ENCODE measurements at places on chromosomes 11 and 22.

GRCh38 chr11:19375440-19375839, 134.7 kb upstream of the E2F8 start:
- no peak for DNase-seq

DNA sequence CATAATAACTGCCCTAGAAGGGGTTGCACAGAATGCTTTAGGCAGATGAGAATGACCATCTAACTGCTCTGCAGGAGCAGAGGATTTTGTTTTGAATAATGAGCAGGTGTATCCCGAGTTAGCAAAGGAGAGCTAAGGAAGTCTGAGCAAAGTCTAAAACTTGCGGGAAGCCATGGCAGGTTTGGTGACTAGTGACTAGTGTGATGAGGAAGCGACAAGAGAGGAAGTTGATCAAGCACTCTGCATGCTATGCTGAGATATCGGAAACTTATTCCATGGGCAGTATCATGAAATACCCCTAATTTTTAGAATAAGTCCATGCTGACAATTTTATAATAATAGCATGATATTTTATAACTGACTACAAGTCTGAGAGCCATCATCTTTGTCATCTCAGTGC, 12.9 kb downstream of the OLFML1 start:
- DNase-seq, result no peak

- no peak for DNase-seq
Measured at GRCh38 chr11:76169473-76169896, 36.8 kb downstream of the WNT11 start.

- DNase-seq, result no peak
Measured at GRCh38 chr11:114167771-114168448, 108.4 kb downstream of the ZBTB16 start.

DNA sequence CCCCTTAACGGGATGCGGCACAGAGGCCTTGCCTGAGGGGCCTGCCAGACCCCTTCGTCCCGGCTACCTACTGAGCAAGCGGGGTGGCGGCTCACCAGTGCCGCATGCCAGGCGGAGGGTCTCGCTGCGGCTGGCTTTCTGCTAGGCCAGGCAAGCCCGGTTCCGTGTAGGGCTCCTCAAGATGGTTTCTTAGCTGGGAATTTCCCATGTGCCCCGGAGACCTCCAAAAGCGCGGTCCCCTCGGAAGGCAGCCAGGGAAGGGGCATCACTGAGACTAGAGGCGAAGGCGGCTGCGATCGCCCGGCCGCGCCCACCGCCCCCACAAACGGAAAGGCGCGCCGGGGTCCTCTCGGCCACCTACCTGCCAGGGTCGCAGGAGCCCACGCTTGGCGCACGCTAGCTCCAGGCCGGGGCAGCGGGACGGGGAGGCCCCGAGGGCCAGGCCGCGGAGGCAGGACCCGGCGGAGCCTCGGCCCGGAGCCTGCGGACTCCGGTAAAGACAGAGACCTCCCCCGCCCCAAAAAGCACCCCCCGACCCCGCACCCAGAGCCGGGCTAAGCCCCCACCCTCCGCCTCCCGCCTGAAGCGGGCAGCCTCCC, 23.8 kb downstream of the MICAL3 start:
- DNase-seq, result peak; percentile 1

- DNase-seq, result no peak
Measured at GRCh38 chr11:12216671-12217374, 106.4 kb downstream of the MICAL2 start.

DNA sequence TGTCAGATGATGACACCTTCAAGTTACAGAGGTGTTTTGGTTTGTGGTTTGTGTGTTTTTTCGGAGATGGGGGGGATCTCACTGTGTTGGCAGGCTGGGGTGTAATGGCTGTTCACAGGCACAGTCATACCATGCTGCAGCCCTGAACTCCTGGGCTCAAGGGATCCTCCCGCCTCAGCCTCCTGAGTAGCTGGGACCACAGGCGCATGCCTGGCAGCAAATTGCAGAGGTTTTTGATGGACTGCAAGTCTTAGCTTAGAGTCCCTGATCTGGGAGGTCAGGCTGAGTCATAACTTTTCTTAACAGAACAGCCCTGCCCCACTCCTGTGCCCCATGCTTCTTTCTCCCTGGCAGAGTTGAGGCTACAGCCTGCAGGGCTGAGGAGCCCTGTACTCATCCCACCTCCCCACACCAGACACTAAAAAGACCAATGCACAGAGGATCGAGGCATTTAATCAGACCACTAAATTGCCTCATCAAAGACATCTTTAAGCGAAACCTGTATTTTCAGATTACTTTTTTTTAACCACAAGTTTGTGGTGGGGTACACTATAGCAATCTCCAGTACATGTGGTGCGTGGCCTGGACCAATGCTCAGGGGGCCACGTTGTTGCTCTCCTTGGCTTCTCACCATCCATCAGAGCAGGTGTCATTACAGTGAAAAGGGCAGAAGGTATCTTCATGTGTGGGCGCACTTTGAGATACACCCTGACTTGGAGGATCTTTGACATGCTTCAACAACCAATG, 17.1 kb upstream of the ADORA2A start:
- DNase-seq, result no peak

GRCh38 chr22:49892226-49892899, 25.9 kb downstream of the ALG12 start:
- no peak for DNase-seq

DNA sequence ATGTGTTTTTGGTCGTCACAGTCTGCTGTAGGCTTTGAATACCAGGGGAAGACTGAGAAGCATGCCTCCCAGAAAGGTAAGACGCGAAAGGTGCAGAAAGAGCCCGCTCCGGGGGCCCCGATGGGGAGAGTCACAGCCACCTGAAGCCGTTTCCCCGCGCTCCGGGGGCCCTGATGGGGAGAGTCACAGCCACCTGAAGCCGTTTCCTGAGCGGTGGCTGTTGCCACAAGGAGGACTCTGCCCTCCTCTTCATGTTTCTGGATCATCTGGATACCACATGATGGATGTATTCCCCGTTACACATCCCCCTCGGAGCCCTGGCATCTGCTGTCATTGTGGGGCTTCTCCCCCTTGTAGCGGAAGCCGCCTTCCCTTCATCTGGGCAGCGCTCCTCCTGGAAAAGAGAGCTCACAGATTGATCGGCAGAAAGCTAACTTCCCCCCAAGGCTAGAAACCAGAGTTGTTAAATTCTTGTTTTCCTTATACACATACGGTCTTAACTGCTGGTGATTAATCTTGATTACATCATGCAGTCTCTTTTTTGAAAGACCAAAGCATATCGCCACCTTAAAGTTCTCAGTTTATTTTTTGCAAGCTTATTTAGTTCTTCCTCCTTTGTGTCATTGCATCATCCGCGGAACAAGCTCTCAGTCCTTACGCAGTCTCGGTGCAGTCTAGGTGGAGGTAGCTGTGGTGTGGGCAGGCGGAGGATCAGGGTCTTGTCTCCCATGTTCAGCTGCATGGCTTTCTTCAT, 17.5 kb downstream of the CTTN start:
- no peak for DNase-seq

DNA sequence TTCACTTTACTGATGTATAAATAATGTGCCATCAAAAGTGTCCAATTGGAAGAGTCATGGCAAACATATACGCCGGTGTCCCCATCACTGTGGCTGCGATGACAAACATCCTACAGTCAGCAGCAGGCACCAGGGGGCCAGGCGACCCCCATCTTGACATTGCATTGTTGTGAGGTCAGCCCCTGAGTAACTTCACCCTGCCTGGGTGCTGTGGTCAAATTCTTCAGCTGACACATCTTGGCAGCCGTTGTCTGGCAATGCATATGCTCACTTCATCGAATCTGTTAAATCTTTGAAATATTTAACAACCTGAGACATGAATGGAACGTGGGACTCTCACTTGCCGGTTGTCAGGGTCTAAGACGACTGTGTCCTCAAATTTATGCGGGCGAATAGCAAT, 430.9 kb downstream of the BRD1 start:
- DNase-seq, result no peak

- no peak for DNase-seq
Measured at GRCh38 chr22:36284171-36284571, 31.2 kb downstream of the APOL1 start.

- no peak for DNase-seq
Measured at GRCh38 chr11:117335399-117335798, 7.7 kb downstream of the CEP164 start.

DNA sequence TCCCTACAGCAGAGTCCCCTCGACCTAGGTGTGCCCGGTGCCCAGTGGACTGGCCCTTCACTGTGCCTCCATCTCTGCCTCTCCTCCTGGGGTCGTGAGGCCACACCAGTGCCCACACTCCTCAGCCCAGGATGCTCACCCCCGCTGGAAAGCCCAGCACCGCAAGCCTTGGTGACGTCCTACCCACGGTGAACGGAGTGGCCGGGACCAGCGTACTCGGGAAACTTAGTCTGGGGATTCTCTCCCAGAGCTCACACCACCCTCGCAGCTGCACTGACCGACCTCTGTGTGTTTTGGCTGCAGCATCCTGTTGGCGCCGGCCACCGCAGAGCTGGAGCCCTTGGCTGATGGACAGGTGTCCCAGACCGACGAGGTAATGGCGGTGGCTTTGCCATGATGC, 35.5 kb upstream of the KRTAP5-7 start:
- DNase-seq, result no peak

DNA sequence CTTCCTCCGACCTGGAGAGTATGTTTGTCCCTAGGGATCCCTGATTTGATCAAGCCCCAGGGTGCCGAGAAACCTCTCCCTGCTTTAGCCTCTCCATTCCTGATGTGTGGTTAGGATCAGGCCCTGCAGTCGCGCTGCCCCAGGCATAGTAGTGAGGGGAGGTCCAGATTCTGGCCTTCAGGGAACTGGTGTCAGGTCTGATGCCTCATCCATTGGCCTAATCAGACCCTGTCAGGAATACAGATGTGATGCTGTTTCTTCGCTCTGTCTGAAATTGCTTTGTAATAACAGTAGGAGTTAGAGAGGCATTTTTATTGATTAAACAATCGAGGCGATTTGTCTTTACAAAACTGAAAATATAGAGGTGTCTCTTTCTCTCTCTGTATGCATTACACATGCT, 75.2 kb downstream of the GRIK4 start:
- no peak for DNase-seq

- peak; percentile 26 for DNase-seq
Measured at GRCh38 chr22:43343262-43343669, at the start of gene SCUBE1. TSS of gene SCUBE1 (minus strand) at chr22:43343372. CDS start at chr22:43343261, 111 bp downstream.

GRCh38 chr11:27058456-27058855, 17.8 kb downstream of the BBOX1 start:
- DNase-seq, result no peak

DNA sequence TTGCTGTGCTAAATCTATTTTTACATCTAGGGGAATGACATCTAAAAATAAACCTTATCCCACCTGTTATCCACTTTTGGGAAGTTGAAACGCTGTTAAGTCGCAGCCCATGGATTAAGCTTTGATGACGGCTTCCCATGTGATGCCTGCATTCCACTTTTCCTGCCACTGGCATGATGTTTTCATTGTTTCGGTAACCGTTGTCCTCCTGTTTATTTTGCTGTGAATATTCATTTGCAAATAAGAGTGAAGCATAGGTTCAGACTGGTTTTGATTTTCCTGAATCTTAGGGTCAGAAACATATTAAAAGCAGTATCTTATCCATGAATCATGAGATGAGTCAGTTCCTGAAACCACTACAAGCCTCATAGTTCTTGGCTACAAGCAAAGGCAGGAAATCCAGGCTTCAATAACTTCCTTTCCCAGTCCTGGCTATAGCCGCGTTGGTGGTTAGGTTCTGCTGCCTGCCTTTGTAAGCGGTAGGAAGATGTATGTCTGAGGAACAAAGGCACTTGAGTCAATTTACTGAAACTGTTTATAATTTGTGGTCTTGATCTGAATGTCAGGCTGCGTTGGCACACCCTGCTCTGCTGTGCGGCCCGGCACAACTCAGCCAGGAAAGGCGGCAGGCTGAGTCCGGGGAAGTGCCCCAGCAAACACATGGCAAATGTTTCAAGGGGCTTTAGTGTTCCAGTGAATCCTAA, 19.4 kb downstream of the TEAD1 start:
- no peak for DNase-seq

DNA sequence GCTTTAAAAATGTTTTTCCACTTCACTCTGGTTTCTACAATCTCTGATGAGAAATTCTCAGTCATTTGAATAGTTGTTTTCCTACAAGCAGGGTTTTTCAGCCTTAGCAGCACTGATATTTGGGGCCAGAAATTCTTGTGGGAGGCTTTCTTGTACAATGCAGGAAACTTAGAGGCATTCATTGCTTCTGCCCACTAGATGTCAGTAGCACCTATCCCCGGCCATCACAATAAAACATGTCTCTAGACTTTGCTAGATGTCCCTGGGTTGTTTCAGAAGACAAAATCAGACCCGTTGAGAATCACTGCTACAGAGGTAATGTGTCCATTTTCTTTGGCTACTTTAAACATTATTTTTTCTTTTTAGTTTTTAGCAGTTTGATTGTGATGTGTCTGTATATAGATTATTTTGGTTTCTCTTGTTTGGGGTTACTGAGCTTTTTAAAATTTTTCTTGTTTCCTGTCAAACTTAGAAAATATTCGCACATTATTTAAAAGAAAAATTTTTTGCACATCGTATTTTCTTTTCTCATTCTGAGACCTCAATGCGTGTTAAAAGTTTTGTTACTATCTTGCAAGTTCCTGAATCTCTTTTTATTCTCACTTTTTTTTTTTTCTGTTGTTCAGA, 60.8 kb upstream of the CCDC179 start:
- no peak for DNase-seq

- DNase-seq, result no peak
Measured at GRCh38 chr11:19279451-19279850, 38.7 kb upstream of the E2F8 start.

GRCh38 chr22:38452373-38453065, 2.5 kb downstream of the KCNJ4 start:
- DNase-seq, result no peak

DNA sequence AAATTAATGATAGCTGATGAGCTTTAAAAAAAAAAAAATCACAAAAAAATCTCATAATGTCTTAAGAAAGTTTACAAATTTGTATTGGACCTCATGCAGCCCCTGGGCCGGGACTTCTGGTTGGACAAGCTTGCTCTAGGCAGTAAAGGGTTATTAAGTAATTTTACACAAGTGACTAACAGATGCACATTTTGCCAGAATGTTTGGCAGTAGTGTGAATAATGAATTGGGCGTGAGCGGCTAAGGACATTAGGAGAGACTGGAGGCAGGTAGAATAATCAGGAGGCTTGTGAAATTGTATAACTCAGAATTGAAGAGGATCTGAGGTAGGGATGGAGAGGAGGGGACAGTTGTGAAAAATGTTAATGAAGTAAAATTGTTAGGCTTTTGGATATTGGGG, 77.4 kb downstream of the HIPK3 start:
- DNase-seq, result no peak

- no peak for DNase-seq
Measured at GRCh38 chr11:130404727-130405126, 23.7 kb downstream of the ADAMTS8 start.
